ENCODE measurements at places on chromosomes 1 and 21.

- DNase-seq: no peak
These were observed 15.1 kb downstream of the MTFR1L start for GRCh38 chr1:25834894-25835293.

GRCh38 chr1:154478013-154478412 is 24.0 kb upstream of the TDRD10 start:
- DNase-seq: no peak

DNA sequence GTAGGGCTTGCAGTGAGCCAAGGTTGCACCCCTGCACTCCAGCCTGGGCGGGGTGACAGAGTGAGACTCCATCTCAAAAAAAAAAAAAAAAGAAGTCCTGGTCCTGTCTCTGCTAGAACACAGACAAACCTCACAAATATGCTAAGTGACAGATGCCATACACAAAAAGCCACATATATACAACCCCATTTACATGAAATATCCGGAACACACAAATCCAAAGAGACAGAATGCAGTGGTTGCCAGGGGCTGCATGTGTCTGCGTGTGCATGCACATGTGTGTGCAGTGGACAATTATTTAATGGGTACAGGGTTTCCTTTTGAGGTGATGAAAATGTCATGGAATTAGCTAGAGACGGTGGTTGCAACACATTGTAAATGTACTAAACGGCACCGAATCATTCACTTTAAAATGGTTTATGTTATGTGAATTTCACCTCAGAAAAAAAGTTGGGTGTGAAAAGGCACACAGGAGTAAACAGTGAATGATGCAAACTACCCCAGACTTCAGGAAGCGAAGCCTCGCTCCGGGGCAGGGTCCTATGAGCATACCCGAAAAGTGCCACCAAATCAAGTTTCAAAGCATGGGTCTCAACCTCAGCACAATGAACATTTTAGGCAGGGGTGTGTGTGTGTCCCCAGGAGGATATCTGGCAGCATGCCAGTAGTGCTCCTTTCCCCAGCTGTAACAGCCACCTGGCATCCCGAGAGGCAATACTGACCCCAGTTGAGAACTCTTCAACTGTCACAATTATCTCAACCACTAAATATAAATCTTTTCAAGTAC is 48.3 kb downstream of the GNB1 start:
- DNase-seq: no peak

DNA sequence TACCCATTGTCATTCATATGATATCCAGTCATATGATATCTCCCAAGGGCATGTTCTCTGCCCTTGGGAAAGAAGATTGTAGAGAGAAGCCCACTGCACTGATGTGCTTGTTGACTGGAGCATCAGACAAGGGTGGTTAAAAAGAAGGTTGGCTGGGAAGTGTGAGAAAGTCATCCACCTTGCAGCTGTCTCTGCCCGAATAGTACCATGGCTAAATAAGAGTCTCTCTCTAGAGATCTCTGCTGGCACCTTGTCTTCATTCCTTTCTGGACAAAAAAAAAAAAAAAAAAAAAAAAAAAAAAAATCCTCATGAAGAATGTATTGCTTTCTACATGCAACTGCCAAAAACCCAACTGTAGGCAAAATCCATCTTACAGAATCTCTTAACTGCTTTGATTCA is 349.7 kb upstream of the ESRRG start:
- DNase-seq: no peak

- no peak for DNase-seq
These were observed 296.2 kb downstream of the LMX1A start for GRCh38 chr1:165060285-165060793.

- peak; percentile 83 for DNase-seq
These were observed 4.4 kb downstream of the S100A8 start for GRCh38 chr1:153386500-153386901.

GRCh38 chr1:195580988-195581387 is 1027.3 kb downstream of the KCNT2 start:
- no peak for DNase-seq

- no peak for DNase-seq
These were observed 6.7 kb upstream of the RSRP1 start for GRCh38 chr1:25253911-25254310.

GRCh38 chr1:3337798-3338724 is 116.4 kb upstream of the ARHGEF16 start:
- DNase-seq: no peak

DNA sequence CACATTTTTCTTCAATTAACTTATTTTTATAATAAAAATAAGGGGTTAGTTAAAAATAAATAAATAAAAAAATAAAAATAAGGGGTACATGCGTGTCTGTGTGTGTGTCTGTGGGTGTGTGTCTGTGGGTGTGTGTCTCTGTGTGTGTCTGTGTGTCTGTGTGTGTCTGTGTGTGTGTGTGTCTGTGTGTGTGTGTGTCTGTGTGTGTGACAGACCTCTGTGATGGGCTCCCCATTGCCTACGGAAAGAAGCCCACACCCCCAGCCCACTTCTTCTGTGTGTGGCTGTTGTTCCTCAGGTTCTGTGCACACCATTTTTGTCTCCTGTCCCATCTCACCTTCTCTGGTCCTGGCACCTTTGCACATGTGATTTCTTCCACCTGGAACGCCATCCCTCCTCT is 9.9 kb downstream of the PHLDA3 start:
- no peak for DNase-seq

DNA sequence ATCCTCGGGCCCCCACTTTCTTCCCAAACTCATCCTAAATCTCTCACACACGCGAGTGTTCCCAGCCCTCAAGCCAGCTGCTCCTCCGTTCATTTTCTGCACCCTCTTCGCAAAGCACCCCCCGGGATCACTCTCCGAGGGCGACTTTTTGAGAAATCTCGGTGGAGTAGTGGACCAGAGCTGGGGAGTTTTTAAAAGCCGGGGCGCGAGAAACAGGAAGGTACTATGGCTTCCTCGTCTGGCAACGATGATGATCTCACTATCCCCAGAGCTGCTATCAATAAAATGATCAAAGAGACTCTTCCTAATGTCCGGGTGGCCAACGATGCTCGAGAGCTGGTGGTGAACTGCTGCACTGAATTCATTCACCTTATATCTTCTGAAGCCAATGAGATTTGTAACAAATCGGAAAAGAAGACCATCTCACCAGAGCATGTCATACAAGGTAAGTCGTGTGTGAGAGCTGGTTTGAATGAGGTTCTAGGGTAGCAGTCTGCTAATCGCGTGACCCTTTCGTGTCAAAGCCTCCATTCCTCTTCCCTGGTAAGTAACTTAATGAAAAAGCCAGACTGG is 800 bp downstream of the DR1 start:
- DNase-seq: peak; percentile 58

DNA sequence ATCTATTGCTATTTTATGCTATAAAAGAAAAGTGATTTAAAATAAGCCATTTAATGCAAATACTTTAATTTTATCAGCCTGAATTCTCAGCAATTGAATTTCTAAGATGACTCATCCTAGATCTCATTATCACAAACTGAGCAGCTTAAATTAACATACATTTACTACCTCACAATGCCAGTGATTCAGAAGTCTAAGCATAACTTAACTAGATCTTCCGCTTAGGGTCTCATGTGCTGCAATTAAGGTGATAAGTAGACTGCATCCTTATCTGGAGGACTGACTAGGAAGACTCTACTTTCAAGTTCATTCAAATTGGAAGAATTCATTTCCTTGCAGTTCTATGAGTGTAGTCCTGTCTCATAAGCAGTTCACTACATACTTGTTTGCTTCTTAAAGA is 286.6 kb downstream of the COL11A1 start:
- no peak for DNase-seq

- peak; percentile 95 for DNase-seq
These were observed 12.2 kb downstream of the SMAP2 start for GRCh38 chr1:40385437-40386358.

- DNase-seq: no peak
These were observed 6.2 kb upstream of the AADACL3 start for GRCh38 chr1:12709696-12710095.

DNA sequence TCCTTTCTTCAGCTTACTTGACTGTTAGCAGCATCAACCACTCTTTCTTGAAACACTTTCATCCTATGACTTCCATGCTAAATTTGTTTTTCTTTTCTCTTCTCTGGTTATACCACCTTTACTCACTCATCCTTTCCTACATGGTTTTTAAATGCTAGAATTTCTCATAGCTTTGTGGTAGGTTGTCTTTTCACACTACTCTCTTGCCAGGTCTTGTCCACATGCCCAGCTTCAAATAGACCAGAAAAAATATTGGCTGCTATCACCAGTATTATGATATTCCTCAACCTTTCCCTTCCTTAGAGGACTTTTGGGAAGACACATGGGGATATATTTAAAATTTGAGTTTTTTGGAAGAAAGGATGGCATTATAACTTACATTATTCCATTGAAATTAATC is 48.8 kb downstream of the PPP1R12B start:
- DNase-seq: no peak

GRCh38 chr1:229029879-229030235 is 241.1 kb upstream of the RAB4A start:
- DNase-seq: no peak

- DNase-seq: peak; percentile 73
These were observed 43.7 kb downstream of the MRPL39 start for GRCh38 chr21:25563361-25564116.

GRCh38 chr1:66350001-66350547 is 183.9 kb upstream of the SGIP1 start:
- peak; percentile 71 for DNase-seq

GRCh38 chr1:15758953-15759661 is 512 bp downstream of the FBLIM1 start:
- DNase-seq: no peak

DNA sequence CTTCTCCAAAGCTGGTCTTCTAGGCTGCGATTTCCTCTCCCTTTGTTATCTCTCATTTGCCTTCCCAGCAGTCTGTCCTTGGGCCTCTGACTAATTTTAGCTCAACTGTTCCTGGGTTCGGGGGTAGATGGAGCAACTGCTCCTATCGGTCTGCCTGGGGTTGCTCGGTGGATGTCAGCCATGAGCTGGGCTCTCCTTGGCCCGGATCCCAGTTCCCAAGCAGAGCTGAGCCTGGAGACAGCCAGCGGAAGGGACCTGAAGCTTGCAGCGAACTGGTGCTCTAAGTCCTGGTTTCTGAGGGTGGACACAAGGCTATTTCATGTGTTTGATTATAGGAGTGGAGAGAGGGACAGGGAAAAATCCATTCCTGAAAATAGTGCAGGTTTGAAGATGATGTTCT is 423.0 kb downstream of the RPS6KC1 start:
- no peak for DNase-seq

DNA sequence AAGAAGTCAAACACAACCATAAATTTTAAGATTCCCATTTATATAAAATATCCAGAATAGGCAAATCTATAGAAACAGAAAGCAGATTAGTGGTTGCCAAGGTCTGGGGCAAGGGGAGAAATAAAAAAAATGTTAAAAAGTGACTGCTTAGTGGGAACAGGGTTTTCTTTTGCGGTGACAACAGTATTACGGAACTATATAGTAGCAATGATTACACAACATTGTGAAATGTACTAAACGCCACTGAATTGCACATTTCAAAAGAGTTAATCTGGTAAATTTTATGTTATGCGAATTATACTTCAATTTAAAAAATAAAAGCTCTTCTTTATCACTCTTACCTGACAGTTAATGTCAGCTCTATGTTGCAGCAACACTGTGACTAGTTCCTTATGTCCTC is 105.2 kb downstream of the ACBD6 start:
- DNase-seq: peak; percentile 34

- no peak for DNase-seq
These were observed 14.7 kb upstream of the COL18A1 start for GRCh38 chr21:45390121-45390751.

GRCh38 chr1:175512637-175513412 is 230.6 kb downstream of the TNR start:
- peak; percentile 28 for DNase-seq

- DNase-seq: no peak
These were observed 89.4 kb upstream of the JAK1 start for GRCh38 chr1:65055747-65056146.

DNA sequence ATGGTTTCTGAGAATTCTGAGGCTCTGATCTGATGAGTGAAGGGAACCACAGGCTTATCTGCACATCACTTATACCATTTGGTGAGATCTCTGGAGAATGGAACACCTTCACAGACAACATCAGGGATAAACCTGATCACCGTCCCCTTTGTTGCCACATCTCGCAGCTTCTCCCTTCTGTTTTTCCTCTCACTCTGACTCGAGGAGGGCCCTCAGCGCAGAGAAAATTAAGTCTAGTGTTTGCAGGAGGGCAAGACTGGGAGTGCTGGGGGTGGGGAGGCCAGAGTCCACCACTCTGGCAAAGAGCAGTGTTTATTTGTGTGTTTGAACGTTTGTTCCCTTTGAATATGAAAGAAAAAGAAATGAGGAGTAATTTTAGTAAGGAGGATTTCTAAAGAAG is 29.0 kb upstream of the BATF3 start:
- DNase-seq: no peak

DNA sequence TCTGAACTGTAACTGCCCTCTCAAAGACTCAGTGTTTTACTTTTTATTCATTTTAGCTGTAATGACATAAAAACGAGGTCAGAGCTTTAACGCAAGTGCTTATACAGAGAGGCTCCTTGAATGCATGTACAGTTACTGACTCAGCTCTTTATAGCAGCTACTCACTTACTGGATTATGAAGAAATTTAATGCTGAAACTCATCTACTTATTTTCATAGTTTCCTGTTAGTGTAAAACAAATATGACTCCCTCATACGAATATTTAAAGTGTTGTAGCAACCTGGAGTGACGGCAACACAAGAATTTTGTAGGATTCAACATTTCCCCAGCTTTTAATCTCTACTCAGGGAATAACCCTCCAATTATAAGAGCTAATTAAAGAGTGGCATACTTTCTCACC is 32.7 kb downstream of the ADSS2 start:
- no peak for DNase-seq

DNA sequence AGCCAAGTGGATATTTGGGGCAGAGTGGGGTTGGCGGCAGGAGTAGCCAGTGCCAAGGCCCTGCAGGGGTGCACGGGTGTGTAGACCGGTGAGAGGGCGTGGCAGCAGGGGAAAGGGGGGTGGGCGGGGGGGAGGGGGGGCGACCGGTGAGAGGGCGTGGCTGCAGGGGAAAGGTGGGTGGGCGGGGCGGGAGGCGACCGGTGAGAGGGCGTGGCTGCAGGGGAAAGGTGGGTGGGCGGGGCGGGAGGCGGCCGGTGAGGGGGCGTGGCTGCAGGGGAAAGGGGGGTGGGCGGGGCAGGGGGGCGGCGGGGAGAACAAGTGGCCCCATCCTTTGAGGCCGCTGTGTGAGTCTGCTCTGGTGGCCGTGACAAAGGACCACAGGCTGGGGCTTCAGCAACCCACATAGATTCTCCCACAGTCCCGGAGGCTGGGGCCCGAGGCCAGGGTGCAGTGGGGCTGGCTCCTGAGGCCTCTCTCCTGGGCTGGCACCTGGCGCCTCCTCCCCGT is 25.8 kb downstream of the RRP1 start:
- DNase-seq: no peak

GRCh38 chr1:40030528-40031135 is 9.9 kb upstream of the CAP1 start:
- no peak for DNase-seq
